ENCODE measurements at places on chromosomes 3 and 15.
A peak's percentile ranks its signal among the peaks of the same experiment; 100 is the strongest.

DNA sequence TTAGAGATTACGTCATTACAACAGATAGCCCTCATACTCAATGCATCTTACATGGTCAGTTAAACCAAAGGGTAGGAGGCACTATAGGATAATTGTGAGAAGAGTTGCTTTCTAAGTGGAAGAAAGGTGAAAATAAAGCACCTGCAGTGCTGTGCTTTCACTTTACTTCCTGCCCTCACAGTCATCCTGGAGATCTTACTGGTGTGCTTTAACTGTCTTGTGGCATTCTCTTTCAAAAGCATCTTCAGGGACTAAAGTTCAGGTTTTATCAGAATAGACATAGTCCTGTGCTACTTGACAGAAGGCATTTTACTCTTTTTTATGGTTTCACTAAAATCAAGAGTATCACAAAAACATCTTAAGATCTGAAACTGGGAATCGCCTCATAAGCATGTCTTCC lies 286.6 kb downstream of the ZBTB20 start:
- no peak for DNase-seq

- DNase-seq, result peak; percentile 18
These were observed 2.2 kb downstream of the PTPRG start for GRCh38 chr3:61563313-61564271.

DNA sequence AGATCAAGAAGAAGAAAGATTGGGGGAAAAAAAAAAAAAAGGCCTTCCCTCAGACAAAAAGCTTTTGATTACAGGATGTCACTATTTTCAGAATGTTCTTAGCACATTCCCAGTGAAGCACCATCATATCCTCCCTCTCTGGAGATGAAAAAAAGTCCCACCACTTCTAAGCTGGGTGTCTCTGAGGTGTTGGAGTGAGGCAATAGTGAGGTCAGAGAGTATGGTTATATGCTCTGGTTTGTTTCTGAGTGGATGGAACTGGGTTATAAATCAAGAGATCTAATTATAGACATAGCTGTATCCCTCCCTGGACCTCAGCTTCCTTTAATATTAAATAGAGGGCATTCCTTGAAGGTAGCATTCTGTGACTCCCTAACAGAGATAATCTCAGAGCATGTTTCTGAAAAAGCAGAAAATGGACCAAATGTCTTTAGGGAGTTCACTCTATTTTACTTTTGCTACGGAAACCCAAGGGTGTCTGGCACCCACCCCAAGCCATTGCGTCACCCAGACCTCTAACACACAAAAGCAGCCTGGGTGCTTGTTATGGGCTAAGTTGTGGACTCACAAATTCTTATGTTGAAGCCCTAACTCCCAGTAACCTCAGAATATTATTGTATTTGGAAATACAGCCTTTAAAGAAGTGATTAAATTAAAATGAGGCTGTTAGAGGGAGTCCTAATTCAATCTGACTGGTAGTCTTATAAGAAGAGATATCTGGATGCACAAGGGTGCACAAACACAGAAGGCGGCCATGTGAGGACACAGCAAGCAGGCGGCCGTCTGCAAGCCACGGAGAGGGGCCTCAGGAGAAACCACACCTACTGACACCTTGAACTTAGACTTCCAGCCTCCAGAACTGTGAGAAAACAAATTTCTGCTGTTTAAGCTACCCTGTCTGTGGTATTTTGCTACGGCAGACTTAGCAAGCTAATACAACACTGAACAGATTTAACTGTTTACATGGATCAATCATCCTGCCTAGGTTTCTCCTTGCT lies 81.5 kb downstream of the MB21D2 start:
- DNase-seq, result no peak

DNA sequence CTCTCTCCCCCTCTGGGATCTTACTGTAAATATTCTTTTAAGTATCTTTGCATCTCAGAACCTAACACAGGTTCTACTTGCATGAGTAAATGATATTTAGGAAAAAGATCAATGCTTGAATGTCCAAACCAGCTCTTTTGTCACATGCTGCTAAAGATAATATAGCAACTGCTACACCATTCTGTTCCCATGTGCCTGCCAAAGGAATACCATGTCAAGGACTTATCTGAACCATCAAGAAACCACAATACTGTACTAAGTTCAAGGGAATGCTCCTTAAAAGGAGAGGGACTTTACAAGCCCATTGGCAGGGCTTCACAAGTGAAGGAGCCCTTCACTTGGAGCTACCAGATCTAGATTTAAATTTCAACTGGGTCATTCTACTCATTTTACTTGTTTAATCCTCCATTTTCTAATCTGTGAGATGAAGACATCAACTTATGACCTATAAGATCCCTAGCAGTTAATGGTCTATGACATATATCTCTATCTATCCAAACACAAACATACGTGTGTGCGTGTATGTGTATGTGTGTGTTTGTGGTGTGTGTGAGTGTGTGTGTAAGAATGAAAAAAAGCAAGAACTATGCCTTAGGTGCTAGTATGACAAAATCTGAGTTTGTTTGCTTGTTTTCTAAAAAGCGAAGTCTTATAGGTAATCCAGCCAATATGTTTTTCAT lies 13.0 kb upstream of the SEC62 start:
- DNase-seq, result no peak
